ENCODE measurements at places on chromosomes 11 and 22.

- no peak for DNase-seq
These were observed 61.0 kb upstream of the GLYATL1B start for GRCh38 chr11:59025097-59025496.

DNA sequence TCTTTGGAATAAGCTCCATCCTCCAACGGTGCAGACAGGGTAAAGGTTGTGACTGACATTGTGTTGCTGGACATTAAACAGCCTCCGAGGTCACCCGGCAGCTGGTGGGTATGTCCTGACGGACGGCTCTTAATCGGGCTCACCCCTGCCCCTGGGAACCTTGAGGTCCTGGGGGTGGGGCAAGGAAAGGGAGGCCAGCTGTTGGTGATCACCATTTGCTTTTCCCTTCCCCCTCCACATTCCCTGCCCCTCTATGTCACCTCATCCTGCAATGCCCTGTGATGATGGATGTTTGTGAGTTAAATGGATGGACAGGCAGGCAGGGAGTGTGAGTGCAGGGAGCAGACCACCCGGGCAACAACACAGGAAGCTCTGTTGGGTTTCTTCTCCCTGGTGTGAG is 26.3 kb downstream of the APLNR start:
- no peak for DNase-seq

DNA sequence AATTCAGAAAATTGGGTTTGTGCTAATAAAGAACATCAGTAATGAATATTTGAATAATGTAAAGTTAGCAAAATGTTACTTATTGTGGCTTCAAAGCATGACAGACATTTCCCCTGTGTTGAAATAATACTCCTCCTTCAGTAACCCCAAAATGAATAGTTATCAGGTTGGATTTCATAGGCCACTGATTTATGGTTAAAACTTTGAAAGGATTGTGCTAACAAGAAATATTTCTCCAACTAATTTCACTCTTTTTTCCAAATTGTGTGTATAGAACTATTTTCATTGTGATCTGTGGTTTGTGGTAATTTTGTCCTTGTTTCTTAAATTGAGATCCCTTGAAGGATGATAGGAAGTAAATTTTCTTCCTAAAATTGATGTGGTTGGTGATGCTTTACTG is 7.9 kb downstream of the DDX10 start:
- no peak for DNase-seq

DNA sequence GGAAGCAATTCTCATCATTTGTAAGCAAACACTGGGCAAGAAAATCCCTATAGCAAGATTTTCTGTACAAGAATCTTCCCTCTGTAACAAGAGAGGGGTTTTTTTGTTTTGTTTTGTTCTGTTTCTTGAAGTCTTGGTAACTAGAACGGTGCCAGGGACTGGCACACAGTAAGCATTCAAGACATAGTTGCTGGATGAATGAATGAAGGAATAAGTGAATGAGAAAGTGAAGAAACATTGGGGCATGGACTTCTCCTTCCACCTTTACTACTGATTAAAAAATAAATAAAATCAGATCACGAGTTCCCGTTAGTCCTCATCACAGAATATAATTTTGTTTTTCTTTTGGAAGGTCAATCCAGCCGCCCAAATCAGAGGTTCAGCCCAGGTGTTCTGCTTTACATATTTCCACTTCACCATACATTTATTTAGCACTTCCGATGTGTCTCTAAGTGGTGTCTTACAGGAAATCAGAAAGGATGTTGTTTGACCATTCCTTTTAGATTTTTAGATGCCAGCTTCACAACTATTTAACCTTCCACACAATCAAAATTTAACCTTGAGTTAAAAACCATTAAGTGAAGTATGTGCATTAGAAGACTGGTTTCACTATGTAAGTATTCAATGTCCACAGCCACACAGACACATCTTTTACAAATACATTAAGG is 281.2 kb downstream of the CADM1 start:
- DNase-seq: no peak

DNA sequence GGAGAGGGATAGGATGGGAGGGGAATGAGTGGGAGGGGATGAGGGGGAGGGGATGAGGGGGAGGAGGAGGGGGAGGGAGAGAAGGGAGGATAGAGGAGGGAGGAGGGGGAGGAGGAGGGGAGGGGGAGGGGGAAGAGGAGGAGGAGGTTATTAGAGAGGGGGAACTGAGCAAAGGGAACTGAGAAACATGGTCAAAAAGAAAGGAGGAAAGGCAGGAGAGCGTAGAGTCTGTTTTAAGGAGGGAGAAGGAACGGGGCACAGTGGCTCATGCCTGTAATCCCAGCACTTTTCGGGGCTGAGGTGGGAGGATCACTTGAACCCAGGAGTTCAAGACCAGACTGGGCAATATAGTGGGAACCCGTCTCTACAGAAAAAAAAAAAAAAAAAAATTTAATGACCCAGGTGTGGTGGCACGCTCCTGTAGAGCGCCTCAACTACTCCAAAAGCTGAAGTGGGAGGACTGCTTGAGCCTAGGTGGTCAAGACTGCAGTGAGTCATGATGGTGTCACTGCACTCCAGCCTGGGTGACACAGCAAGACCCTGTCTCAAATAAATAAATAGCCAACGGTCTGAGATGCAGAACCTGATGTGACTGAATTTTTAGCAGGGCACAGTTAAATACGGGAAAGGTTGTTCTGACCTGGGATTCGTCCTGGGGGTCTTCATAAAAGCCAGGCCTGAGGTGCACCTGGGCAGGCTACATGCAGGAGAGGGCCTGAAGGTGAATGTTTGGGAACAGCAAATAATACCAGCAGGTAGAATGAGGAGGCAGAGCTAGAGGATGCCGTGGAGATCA is 4.0 kb downstream of the B3GNT6 start:
- DNase-seq: no peak

- DNase-seq: no peak
These were observed 7.2 kb upstream of the TRABD start for GRCh38 chr22:50178471-50178864.

- DNase-seq: no peak
These were observed 46.4 kb downstream of the DCDC1 start for GRCh38 chr11:31323145-31323544.

- no peak for DNase-seq
These were observed 3.8 kb downstream of the TOP3B start for GRCh38 chr22:21978564-21979386.

DNA sequence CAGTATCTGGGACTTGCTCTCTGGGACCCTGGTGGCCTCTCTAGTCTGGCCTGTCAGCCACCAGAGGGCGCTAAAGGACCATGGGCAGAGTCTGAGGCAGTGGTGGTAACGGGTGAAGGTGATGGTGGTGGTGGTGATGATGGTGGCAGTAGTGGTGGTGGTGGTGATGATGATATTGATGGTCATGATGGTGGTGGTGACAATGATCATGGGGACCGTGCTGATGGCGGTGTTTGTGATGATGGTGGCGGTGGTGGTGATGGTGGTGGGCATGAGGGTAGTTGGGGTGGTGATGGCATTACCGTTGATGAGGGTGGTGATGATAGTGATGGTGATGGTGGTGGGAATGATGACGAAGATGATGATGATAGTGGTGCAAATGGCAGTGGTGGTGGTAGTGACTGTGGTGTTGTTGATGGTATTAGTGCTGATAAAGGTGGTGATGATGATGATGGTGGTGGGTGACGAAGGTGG is 16.0 kb downstream of the TRPM5 start:
- peak; percentile 90 for DNase-seq

Data from activated CD4-positive, alpha-beta T cell treated with anti-CD3 and anti-CD28 coated beads, Interleukin-2, amount 50 U/mL, for 48 hours (primary cell).